ENCODE measurements at places on chromosomes 13 and 19.

GRCh38 chr13:62119739-62120700 lies 704.4 kb upstream of the PCDH20 start:
- DNase-seq: peak; percentile 35

DNA sequence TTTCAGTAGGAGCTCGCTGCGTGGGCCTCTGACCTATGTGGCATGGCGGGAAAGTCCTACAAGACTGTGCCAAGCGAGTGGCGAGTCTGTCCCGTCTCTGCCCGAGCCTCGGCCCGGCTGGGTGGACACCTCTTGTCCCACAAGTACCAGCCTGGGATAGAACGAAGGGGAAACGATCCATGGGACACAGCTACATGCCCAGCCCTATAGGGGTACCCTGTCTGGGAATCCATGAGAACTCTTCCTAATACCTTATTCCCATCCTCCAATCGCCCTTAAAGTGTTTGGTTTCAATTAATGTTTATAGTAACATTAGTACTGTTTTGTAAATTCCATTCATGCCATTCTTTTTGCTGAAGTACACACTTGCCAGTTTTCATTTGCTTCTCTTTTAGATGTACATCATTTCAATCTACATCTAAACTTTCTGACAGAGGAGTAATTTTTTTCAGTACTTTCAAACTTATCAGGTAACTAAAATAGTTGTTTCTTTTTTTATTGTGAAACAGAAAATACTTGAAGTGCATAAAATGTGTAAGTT lies 667 bp upstream of the ZNF790 start:
- DNase-seq: no peak

DNA sequence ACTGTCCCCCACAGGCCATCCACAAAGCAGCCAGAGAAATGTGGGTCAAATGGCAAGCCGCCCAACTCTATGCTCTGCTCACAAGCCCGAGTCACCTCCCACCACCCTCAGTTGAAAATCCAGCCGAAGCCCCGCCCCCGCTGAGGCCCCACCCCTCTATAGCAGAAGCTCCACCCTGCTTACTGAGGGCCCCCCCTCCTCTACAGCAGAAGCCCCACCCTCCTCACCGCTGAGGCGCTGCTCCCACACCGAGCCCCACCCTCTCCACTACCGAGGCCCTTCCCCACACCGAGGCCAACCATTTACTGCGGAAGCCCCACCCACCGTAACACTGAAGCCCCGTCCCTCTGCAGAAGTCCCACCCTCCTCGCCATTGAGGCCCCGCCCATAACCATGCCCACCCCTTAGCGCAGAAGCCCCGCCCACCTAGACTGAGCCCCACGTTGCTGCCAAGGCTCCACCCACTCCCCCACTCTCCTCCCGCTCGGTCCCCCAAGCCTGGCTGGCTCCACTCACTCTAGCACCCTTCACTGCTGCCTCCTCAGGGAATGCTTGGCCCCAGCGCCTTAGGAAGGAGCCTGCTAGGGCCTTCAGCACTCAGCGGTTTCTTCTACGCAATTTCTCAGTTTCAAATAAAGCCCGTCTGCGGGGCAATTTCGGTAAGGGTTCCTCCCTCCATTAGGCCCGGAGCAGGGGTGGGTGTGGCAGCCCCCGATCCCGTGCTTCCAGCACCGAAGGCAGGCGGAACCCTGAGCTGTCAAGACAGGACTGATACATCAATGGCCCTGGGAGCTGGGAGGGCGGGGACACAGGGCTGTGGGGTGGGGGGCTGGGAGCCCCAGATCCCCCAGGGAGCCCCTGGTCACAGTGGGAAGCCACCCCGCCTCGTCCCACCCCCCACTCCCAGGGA lies 9.0 kb upstream of the MYDGF start:
- no peak for DNase-seq

GRCh38 chr19:8635422-8635821 lies 5.0 kb downstream of the NFILZ start:
- no peak for DNase-seq

GRCh38 chr13:20803180-20803965 lies 29.6 kb upstream of the EEF1AKMT1 start:
- no peak for DNase-seq

GRCh38 chr13:105491345-105491744 lies 1044.1 kb downstream of the EFNB2 start:
- DNase-seq: no peak

DNA sequence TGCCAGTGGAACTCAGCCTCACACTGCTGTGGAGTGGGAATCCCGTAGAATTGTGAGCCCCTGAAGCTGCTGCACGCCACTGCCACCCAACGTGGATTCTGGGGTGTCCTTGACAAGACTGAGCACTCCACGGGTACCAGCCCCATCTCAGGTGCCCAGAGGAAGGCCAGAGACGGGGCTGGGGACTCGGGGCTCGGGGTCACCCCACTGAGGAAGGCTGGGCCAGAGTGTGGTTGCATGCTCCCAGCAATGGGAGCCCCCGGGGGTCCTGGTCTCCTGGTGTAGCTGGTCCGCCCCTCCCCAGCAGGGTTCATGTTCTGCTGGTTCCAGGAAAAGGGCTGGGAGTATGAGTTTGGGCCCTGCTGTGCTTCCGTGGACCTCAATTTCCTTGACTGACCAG lies 15.2 kb downstream of the DAPK3 start:
- no peak for DNase-seq

DNA sequence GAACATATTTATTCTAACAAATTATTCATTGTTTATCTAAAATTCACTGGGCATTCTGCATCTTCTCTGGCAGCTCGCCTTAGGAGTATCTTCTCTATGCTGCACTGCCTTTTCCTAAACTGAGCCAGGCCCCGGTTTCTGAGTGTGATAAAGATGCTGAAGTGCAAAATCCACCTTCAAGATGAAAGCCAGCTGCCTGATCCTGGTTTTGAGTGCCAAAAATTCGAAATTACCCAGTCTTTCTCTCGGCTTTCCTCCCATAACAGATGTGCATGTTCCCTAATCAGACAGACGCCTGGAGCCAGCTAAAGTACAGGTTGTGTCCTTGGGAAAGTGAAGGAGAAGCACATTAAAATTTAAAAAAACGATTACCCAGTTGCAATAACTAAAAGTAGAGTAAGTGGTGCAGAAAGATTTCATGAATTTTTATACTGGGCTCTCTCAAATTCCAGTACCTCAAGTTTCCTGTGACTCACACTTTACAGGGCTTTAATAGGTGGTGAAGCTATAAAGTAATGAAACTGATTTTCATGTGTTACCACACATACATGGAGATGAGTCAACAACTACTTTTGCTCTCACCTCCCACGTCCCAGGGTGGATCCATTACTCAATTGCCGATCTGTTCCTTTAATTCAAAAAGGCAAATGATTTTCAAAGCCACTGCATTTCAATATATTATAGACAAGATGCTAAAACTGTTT lies 65.0 kb upstream of the GTF2F2 start:
- DNase-seq: no peak

GRCh38 chr19:39590265-39590664 lies 12.1 kb upstream of the LGALS13 start:
- DNase-seq: peak; percentile 12

GRCh38 chr13:107097916-107098315 lies 530.0 kb upstream of the ARGLU1 start:
- DNase-seq: no peak

- no peak for DNase-seq
These were observed 54.6 kb downstream of the SPATA13 start for GRCh38 chr13:24215126-24215525.

GRCh38 chr19:30420881-30421280 lies 48.7 kb downstream of the ZNF536 start:
- no peak for DNase-seq

DNA sequence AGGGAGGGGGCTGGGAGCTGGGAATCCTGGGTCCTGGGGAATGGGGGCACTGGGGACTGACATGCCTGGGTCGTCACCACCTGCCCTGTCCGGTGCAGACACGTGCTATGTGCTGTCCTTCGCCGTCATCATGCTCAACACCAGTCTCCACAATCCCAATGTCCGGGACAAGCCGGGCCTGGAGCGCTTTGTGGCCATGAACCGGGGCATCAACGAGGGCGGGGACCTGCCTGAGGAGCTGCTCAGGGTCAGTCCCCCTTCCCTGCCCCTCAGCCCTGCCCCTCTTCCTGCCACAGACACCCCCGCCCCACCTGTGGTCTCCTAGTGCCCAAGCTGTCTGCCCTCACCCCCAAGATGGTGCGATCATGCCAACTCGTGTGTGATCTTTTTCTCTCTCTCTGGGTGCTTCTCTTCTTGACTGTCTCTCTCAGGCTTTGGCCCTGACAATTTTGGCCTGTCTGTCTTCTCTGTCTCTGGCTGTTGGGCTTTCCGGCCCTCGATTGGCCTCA lies 5.0 kb downstream of the CYTH2 start:
- no peak for DNase-seq
